GM12878 (cell line): ENCODE measurements at places on chromosomes 2 and 18.

- no peak for DNase-seq
Measured at GRCh38 chr2:177195194-177195593, 17.4 kb upstream of the HNRNPA3 start.

DNA sequence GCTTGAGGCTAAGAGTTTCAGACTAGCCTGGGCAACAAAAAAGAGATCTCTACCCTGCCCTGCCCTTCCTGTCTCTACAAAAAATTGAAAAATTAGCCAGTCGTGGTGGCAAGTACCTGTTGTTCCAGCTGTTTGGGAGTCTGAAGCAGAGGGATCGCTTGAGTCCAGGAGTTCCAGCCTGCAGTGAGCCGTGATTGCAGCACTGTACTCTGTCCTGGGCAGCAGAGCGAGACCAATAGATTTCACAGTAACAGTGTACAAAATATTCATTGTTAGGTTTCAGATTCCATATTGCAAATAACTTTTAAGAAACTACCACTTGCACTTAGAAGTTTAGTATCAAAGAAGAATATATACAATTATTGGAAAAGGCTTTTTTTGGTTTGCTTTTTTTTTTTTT lies 54.3 kb downstream of the B3GNT2 start:
- no peak for DNase-seq

DNA sequence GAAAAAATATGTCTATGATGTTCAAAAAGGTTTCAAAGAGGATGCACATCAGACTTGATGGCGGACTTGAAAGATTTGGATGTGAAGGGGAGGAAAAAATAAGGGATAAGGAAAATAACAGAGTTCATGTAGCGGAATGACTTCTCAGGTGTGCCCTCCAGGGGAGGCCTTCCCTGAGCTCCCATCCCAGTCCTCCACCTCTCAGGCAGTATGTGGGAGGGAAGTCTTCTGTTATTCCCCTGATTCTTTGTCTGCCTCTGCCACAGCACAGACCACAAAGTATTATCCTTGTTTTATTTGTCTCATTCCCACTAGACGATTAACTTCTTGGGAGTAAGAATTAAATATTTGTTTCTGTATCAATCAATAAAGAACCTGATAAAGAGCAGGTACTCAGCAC lies 17.7 kb downstream of the COL5A2 start:
- no peak for DNase-seq

DNA sequence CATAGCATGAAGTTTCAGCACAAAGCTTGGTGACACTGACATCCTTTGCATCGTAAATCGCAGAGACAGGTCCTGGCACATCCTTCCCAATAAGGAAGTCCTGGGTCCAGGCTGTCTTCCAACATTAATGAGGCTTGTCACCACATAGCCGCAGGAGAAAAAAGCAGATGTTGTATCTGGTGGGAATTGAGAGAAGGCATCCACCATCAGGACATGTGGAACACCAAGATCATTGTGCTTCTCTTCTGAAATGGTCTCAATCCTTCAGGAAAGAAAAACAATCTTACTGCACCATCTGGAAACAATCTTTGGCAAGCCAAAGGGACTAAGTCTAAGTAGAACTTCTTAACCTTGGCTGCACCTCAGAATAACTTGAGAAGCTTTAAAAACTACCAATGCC lies 119.0 kb upstream of the ARHGAP28 start:
- DNase-seq, result no peak

- DNase-seq, result no peak
Measured at GRCh38 chr2:233977296-233977837, 60.2 kb downstream of the TRPM8 start.

GRCh38 chr2:20094955-20095354 lies 43.5 kb upstream of the LAPTM4A start:
- no peak for DNase-seq

DNA sequence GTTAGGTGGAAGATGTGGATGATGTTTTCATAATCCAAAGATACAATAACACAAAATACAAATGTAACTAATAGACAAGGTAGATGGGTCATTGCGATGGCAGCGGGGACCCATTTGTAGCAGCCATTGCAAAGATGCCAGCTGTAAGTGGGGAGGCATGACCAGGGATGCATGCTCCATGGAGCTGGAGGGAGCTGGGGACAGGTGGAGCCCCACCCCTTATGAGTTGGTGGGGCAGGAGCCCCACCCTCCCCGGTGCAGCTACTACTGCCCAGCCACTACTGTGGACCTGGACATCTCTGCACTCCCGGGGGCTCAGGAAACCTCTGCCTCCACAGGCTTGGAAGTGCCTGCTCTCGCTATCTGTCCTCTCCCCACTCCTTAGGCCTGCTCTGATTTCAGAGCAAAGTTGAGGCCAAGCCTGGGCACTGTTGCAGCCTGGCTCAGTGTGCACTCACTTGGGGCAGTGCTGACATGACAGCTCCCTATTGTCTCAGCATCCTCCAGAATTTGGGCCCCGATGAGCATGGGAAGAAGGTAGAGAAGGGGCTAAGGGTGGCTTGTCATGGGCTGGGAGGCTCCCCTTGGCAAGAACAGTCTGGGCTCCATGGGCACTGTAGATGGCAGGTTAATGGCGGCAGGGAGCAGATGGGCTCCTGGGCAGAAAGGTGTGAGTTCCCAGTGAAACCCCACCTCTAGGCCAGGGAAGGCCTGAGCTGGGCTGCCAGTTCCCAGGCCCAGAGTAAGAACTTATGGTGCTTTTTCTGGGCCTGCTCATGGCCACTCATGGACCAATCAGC lies 81.1 kb downstream of the ZNF804A start:
- no peak for DNase-seq

GRCh38 chr18:49343179-49343578 lies 117.3 kb downstream of the DYM start:
- no peak for DNase-seq

GRCh38 chr18:76384114-76384790 lies 110.8 kb downstream of the ZNF516 start:
- DNase-seq, result no peak

DNA sequence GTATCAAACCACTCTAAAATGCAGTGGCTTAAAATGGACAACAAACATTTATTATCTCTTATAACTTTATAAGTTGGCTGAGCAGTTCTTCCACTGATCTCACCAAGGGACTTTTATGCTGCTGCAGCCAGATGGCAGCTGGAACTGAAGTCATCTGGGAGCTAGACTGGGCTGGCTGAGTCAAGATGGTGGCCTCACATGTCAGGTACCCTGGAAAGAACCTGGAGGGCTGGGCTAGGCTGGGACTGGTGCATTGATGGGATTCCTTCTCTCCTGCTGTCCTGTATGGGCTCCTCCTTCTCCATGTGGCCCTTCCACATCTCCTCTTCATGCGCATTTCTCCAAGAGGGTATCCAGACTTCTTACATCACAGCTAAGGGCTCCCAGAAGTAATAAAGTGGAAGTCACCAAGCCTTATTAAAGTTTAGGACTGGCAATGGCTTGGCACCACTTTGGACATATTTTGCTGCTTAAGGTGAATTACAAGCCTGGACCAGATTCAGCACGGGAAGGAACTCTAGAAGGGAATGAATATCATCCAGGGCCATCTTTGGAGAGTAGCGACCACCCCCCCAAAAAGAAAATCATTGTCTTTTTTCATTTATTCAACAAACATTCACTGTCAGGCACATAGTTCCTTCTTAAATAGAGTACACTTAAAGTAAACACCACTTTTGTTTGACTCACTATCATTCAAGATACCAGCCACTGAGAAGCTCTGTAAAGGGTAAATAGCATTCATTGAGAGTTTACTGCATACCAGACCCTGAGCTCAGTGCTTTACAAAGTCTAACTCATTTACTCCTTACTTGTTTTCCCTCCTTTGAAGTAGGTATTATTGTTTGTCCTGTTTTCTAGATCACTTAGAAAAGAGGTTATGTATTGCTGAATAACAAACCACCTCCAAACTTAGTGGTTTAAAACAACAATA lies 138.0 kb downstream of the ZFP36L2 start:
- no peak for DNase-seq

GRCh38 chr2:47727956-47728355 lies 55.0 kb upstream of the MSH6 start:
- DNase-seq, result no peak

DNA sequence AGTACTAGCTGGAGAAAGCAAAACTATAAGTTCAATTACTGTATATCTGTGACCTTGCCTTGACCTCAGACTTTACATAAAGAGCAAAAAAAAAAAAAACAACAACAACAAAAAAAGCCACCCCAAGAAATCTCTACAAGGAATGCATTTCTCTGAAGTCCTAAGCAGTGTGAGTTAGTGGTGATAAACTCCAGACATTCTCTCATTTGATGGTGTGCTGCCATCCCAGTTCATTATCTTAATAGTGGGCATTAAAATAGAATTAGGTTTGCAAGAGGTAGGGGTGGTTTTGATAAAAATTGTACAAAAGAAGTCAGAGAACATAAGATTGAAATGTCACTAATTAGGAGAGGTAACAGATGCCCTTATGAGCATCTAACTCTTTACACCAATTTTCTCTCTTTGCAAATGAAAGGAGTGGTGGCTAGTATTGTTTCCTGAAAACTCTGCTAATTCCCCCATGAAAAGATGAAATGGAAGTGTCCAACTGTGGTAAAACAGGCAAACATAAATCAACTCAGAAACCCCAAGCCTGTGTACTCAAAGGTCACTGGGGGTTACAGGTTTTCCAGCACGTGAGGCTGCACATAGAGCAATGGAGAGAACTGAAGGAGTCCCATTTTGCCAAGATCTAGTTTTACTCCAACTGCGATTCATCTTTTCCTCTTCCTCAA lies 131.9 kb downstream of the MEIS1 start:
- DNase-seq, result no peak

DNA sequence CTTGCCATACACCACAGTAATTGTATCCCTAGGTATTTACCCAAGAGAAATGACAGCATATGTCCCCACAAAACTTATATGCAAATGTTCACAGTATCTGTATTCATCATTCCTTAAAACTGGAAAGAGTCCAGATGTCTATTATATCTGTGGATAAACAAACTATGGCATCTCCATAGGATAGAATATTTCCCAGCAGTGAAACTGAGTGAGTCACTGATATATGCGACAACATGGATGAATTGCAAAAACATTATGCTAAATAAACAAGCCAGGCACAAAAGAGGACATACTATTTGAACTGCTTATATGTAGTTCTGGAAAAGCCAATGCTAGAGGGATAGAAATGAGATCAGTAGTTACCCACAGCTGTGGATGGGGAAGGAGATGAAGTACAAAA lies 359.4 kb upstream of the DSEL start:
- no peak for DNase-seq

- no peak for DNase-seq
Measured at GRCh38 chr2:16726147-16726546, 60.5 kb upstream of the CYRIA start.
